ENCODE measurements at places on chromosomes 1 and 21. TPM values are rescaled to one million over a fixed set of nuclear protein-coding genes. Genes with fewer than 3 reads are reported as not detected.

GRCh38 chr1:179089827-179090482 lies 8.1 kb downstream of the TOR3A start:
- peaks cover 3% of the 10 kb centered on the region for H3K4me1 ChIP-seq
- H3K4me3 ChIP-seq: no peak overlapping the region
- no peak for DNase-seq

DNA sequence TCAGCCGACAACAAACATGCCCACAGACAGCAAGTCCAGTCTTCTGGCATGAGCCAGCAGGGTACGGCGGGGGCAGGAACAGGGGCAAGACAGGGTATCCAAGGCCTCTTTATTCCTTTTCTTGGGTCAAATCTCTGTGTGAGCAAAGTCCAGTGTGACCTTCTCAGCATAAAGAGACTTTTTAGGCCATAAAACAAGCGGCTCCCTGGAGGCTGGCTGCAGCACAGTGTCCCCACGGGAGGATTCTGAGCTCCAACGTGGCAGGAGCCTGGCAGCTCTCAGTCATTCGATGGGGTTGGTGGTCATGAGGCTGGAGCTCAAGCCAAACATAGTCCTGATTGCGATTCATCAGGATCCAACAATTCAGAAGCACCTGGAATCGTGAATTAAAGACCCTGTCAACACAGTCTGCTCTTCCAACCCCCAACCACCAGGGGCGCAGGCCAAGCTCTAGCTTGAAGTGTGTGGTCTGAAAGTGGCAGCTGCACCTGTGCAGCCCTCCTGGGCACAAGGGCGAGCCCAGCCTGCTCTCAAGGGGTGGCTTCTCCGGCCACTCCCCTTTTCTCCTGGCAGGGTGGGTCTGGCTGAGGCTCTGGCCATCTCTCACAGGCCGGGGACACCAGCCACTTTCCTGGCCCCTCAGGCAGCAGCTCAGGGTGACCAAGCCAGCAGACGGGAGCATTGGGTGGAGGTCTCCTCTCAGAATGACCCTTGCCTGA lies 62.1 kb downstream of the SLC66A1 start:
- H3K4me3 ChIP-seq: no peak overlapping the region
- H3K4me1 ChIP-seq: peaks cover 20% of the 10 kb centered on the region
- no peaks in the 10 kb centered on the region for H3K27me3 ChIP-seq
- H3K36me3 ChIP-seq: peaks cover 25% of the 10 kb centered on the region
- H3K27ac ChIP-seq: no peak overlapping the region
- DNase-seq: no peak

DNA sequence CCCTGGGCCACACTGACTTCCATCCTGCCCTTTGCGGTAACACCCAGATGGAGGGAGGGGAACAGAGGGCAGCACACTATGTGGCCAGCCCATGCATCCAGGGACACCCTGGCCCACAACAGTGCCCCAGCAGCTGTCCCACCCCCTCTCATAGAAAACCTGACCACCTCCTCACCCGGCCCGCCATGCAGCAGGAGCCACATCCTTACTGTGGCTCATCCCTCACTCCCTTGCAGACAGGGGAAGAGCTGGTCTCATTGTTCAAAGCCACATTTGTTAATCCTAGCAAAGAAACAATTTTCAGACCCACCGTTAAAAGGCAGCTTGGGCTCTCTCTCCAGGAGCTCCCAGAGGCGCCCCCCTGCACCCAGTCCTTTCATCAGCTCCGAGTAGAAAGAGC lies 23.2 kb upstream of the NUP133 start:
- H3K4me3 ChIP-seq: no peak overlapping the region
- peaks cover 36% of the 10 kb centered on the region for H3K36me3 ChIP-seq
- no peak overlapping the region for H3K27ac ChIP-seq
- H3K4me1 ChIP-seq: no peaks in the 10 kb centered on the region
- H3K27me3 ChIP-seq: no peaks in the 10 kb centered on the region
- no peak for DNase-seq

GRCh38 chr1:116854716-116855115 lies 55.0 kb upstream of the PTGFRN start:
- H3K4me3 ChIP-seq: no peak overlapping the region
- no peaks in the 10 kb centered on the region for H3K27me3 ChIP-seq
- DNase-seq: no peak
- peaks cover 55% of the 10 kb centered on the region for H3K4me1 ChIP-seq
- peak overlapping the region; percentile 88 for H3K27ac ChIP-seq

- no peak overlapping the region for H3K27ac ChIP-seq
- no peaks in the 10 kb centered on the region for H3K4me1 ChIP-seq
- DNase-seq: no peak
- no peaks in the 10 kb centered on the region for H3K36me3 ChIP-seq
- peaks cover 6% of the 10 kb centered on the region for H3K27me3 ChIP-seq
- H3K4me3 ChIP-seq: no peak overlapping the region
Observed at GRCh38 chr1:181369416-181369815, 113.9 kb upstream of the CACNA1E start.

- DNase-seq: no peak
- no peaks in the 10 kb centered on the region for H3K36me3 ChIP-seq
- no peaks in the 10 kb centered on the region for H3K27me3 ChIP-seq
- H3K4me3 ChIP-seq: no peak overlapping the region
- no peaks in the 10 kb centered on the region for H3K4me1 ChIP-seq
Observed at GRCh38 chr21:27586986-27587385, 620.1 kb upstream of the ADAMTS5 start.

DNA sequence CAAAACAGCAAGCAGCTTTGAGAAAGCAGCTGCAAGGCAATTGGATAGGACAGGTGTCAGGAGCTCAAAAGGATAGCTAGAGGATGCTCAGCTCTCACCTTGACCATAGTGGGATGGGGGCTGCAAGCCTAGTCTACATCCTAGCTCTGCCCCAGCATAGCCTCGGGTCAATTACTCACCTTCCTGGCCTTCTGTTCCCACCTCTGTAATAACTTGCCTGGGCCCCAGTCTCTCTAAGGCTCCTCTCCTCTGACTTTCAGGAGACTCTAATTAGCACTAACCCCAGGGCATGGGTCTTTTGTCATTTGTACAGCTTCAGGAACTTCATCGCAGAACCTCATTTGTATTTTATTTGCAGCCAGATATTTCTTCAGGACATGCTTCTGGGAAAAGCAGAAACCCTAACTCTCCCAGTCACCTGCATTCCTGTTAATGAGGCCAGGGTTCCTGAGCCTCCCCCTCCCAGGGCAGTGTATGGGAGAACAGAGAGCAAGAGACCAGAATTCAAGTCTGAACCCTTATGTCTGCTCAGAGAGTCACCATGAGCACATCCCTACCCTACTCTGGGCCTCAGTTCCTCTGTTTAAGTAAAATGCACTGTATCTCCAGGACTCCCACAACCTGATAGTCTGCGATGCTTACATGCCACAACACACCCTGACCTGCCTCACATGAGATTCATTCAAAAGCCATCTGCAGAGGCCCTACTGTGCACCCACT lies 108.1 kb downstream of the MATN1 start:
- H3K4me1 ChIP-seq: no peaks in the 10 kb centered on the region
- no peaks in the 10 kb centered on the region for H3K36me3 ChIP-seq
- H3K27me3 ChIP-seq: peaks cover 43% of the 10 kb centered on the region
- no peak overlapping the region for H3K27ac ChIP-seq

- no peak for DNase-seq
- peaks cover 14% of the 10 kb centered on the region for H3K4me1 ChIP-seq
- peak overlapping the region; percentile 53 for H3K27ac ChIP-seq
- H3K27me3 ChIP-seq: no peaks in the 10 kb centered on the region
- H3K4me3 ChIP-seq: no peak overlapping the region
Observed at GRCh38 chr1:243730487-243731150, 119.4 kb downstream of the AKT3 start.

GRCh38 chr1:2408859-2409276 lies 3.5 kb downstream of the PEX10 start:
- H3K4me3 ChIP-seq: no peak overlapping the region
- peaks cover 5% of the 10 kb centered on the region for H3K4me1 ChIP-seq
- H3K27me3 ChIP-seq: no peaks in the 10 kb centered on the region
- H3K27ac ChIP-seq: no peak overlapping the region

DNA sequence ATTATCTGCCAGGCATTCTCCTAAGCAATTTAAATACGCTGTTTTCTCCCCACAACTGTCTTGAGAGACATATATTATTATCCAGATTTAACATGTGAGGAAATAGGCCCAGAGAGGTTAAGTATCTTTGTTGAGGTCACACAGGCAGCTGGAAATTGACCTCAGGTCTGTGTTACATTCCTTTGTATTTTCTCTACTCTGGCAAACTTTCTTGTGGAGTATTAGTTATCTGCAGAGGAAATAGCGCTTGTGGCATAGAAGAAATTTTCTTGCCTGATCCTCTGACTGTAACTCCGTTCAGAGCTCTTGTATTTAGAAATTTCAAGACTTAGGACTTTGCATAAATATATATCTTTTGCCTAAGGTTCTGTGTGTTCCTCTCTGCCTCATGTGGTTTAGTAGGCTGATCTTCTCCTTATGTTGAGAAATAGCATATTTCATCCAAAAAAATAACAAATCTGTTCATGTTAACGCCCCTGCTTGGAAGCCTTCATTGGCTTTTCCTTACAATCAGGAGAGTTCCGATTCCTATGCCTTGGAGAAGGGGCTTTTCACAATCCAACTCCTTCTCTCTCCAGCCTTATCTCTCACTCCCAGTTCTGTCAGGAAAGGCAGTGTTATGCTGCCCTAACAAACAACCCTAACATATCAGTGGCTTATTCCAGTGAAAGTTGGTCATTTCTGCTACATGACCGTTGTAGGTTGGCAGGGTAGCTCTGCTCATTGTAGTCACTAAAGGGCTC lies 2.5 kb upstream of the JUN start:
- H3K36me3 ChIP-seq: peaks cover 23% of the 10 kb centered on the region
- peak overlapping the region; percentile 100 for H3K27ac ChIP-seq

DNA sequence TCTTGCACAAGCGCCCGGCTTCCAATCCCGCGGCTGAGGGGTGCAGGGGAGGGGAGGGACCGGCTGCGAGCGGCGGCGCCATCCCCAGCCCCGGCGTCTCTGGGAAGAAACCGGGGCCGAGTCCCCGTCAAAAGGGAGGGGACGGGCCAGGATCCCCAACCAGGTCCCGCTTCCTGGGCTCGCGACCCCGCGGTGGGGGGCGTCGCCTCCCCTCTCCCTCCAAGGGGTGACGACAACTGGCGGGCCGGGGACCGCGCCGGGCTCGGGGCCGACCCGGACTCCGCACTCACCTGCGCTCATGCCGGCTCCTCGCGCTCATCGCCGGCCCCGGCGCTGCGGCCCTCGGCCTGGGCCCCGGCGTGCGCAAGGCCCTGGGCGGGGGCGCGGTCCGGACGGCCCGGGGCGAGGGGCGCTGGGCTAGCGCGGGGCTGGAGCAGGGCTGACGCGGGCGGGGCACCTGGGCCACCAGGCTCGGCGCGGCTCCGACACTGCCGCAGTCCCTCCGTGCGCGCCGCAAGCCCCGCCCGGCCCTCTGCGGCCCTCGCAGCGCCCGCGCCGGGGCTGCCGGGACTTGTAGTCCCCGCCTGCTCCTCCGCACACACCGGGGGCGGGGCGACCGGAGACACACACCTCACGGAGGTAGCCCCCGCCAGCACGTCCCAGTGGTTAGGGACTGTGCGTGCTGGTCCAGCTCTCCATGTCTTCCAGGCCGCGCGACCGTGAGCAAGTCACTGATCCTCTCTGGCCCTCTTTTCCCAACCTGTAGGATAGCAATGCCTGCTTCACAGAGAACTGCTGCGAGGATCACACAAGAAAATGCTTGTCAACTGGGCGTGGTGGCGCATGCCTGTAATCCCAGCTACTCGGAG lies at the start of gene ATP13A2:
Gene ATP13A2 (minus strand): TSS at position 490 of the 869 bp plus-strand sequence. CDS start 190 bp downstream, at position 300.
- H3K4me3 ChIP-seq: peak within 1 kb of the TSS; percentile 83
- peak; percentile 72 for DNase-seq

- DNase-seq: no peak
- H3K27me3 ChIP-seq: no peaks in the 10 kb centered on the region
- H3K4me3 ChIP-seq: no peak overlapping the region
- no peak overlapping the region for H3K27ac ChIP-seq
Observed at GRCh38 chr1:211944733-211945500, 90.4 kb downstream of the INTS7 start.

- no peak for DNase-seq
- peaks cover 20% of the 10 kb centered on the region for H3K27me3 ChIP-seq
- H3K27ac ChIP-seq: peak overlapping the region; percentile 30
- no peaks in the 10 kb centered on the region for H3K36me3 ChIP-seq
Observed at GRCh38 chr1:52636721-52637695, 4.0 kb downstream of the SHISAL2A start.

- no peak overlapping the region for H3K27ac ChIP-seq
- no peak for DNase-seq
- no peaks in the 10 kb centered on the region for H3K27me3 ChIP-seq
- peaks cover 18% of the 10 kb centered on the region for H3K36me3 ChIP-seq
- peaks cover 5% of the 10 kb centered on the region for H3K4me1 ChIP-seq
Observed at GRCh38 chr1:14639291-14640050, 41.0 kb downstream of the KAZN start.

DNA sequence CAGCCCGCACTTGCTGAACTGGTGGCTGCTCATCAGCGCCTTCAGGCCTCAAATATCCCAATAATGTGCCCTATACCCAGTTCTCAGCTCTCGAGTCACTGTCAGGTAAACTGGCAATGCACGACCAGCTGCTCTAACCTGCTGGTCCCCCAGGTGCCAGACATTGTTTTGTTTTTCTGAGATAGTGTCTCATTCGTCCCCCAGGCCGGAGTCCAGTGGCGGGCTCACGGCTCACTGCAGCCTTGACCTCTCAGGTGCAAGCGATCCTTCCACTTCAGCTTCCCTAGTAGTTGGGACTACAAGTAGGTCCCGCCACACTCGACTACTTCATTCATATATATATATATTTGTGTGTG lies 1.0 kb upstream of the NADK start:
- H3K27ac ChIP-seq: peak overlapping the region; percentile 61
- H3K36me3 ChIP-seq: no peaks in the 10 kb centered on the region
- peaks cover 28% of the 10 kb centered on the region for H3K4me1 ChIP-seq
- peak overlapping the region; percentile 67 for H3K4me3 ChIP-seq

GRCh38 chr1:118155106-118155505 lies 29.9 kb downstream of the SPAG17 start:
- H3K27ac ChIP-seq: no peak overlapping the region
- H3K27me3 ChIP-seq: peaks cover 1% of the 10 kb centered on the region
- H3K4me1 ChIP-seq: no peaks in the 10 kb centered on the region
- no peak overlapping the region for H3K4me3 ChIP-seq
- no peaks in the 10 kb centered on the region for H3K36me3 ChIP-seq

Gene TDRD5
- total RNA-seq: not detected

Gene DNALI1
- 14.9 TPM for total RNA-seq

Gene C1orf116
- total RNA-seq: 0.67 TPM

Gene FAM72B
- total RNA-seq: 4.1 TPM

Gene DUSP10
- 3.5 TPM for total RNA-seq

Gene KRTAP19-6
- total RNA-seq: not detected

Gene FAM43B
- total RNA-seq: 0.59 TPM

Gene ALPL
- 0.59 TPM for total RNA-seq
